Hypothalamus (tissue), 51 donors: ENCODE measurements at places on chromosomes 1 and 21.
A peak's percentile ranks its signal among the peaks of the same experiment; 100 is the strongest.

GRCh38 chr1:17314491-17314971, 6.5 kb downstream of the PADI4 start:
- no peak for DNase-seq

GRCh38 chr1:71586030-71586429, 505.2 kb upstream of the ZRANB2 start:
- no peak for DNase-seq

GRCh38 chr1:178342745-178343144, 154.0 kb downstream of the CLEC20A start:
- no peak for DNase-seq

- no peak for DNase-seq
Measured at GRCh38 chr21:36194024-36194423, 37.4 kb downstream of the DOP1B start.

GRCh38 chr1:83706354-83706938, 292.5 kb downstream of the TTLL7 start:
- no peak for DNase-seq

DNA sequence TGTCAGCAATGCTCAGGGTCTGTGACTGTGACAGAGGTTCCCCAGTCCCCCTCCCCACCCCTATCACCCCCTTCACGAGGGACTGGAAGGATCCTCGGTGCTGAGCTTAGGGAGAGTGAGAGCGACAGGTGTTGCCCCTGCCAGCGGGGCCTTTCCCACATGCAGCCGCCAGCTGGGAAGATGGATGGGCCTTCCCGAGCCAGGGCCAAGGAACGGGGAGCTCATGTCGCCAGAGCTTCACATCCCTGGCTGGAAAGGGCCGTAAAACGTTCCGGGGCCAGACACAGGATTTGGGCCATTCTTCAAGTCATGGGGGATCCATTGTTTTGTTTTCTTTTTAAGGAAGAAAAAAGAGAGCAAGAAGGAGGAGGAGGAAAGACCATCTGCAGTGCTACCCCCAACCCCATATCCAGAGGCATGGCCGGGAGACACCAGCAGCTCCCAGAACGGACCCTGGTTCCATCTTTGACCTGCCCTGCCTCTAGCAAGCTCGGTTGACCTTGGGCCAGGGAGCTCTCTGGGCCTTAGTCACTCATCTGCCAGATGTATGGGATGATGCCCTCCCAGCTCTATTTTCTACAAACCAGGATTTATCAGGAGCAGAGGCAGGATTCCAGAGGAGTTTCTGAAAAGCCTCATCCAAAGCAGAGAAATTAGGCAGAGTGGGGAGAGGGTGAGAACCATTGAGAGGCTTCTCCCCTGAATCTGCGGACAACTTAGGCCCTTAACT, 54.1 kb downstream of the TAS1R2 start:
- no peak for DNase-seq

DNA sequence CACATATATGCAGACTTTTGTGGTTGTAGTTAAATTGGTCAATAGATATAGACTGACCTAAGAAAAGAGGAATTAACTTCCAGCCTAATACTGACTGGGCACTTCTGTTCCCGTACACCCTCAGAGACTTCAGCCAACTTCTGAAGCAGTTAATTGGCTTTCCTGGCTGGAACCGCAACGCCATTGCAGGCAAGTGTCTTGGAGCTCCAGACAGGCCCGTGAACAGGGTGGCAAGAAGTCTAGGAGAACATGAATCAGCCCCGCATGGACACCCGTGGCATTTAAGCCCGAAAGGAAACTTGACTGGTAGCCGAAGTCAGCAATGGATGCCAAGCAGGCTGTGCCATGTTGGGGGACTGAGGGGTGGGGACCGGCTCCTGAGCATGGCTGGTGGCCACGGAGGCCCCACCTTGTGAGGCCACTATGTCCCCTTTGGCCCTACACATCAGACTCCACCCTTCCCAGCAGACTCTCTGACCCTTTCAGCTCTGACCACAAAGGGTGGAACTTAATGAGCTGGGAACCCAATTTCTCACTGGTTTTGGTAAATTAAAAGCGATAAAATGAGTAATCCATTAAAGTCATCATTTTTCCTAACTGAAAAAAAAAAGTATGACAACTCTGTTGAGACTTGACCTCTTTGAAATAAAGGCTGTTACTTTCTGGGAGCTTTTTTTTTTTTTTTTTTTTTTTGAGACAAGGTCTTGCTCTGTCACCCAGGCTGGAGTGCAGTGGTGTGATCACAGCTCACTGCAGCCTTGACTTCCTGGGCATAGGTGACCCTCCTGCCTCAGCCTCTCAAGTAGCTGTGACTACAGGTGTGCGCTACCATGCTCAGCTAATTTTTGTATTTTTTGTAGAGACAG, 54.1 kb downstream of the RUNX1 start:
- no peak for DNase-seq

DNA sequence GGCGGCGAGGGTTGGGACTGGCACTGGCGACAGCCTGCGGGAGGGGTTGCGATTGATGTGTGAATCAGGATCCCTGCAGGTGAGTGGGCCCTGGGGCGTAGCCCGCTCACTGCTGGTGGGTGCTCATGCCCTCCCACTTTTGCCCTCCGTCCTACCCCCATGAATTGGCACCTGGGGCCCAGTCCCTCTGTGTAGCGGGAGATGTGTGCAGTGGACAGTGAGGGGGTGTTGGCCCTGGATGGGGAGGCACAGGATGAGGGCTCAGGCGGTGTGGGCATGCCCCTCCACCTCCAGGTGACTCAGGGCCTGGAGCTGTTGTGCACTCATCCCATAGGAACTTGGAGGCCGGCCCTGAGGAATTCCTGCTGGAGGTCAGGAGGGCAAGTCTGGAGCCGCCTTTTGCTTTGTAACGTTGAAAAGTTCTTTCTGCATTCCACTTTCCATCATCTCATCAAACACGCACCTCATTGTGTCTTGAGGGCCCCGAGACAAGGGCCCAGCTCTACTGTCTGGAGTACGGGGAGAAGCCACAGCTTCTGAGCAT, 3.0 kb downstream of the PEAR1 start:
- no peak for DNase-seq

DNA sequence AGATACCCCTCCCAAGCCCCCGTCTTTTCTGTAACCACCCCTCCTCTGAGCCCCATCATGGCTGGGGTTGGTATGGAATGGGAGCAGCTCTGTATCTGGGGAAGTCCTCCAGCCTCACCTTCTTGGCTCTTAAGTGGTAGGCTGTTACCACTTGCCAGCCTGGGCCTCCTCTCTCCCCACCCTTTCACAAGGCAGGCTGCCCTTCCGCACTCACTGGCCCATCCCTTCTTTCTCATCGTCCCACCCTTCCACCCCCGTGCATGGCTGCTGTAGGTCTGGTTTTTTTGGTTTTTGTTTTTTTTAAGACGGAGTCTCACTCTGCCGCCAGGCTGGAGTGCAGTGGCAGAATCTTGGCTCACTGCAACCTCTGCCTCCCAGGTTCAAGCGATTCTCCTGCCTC, 5.2 kb downstream of the CYB561D1 start:
- DNase-seq: no peak

DNA sequence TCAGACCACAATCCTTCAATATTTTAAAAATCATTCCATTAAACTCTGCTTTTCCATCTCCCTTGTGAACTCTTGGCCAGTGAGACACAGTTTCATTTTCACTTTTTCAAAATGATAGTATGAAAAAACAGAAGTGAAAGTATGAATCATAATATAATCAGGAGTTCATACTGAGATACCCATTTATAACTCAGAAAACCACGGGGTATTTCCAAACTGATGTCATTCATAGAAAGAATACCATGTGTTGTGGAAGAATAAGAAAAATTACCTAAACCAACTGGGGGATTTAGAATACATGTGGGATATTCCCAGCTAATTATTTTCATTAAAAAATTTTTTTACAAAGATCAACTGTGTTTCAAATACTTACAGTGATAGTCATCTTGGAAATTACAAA, 149.9 kb downstream of the MRPL39 start:
- no peak for DNase-seq

- no peak for DNase-seq
Measured at GRCh38 chr1:184028854-184029623, 8.5 kb downstream of the COLGALT2 start.

DNA sequence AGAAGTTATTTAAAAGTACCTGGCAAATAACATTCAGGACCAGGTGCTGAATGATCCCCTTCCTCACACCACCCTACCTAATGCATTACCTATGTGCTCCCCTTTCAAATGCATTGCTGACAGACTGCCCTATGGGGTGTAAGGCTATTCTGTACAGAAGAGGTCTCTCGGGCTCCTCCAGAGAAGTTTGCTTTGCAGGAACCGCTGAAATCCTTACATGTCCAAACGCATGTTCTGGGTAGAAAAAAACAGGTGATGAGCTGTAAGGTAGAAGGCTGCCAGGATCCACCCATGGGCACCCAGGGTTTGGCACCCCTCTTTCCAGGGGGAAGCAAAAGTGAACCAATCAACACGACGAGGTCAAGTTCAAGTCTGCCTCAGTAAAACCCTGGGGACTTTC, 58.3 kb upstream of the TARBP1 start:
- no peak for DNase-seq

DNA sequence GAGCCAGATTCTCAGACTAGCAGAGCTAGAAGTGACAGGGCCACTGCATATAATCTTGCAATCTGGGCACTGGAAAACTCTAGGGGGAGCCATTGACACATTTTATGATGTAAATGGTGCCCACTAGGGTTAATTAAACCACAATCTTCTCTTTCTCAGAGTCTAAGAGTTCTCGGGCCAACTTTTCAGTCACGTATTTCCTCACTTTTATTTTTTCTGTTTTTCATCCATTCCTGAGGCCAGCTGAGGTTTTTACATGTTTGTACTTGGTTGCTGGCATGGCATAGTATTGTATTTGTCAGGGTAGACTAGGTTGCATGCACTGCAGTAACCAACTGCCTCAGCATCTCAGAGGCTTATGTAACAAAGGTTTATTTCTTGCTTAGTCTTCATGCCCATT, 138.2 kb downstream of the ZNF326 start:
- no peak for DNase-seq

- DNase-seq: no peak
Measured at GRCh38 chr1:5388622-5389021, 603.6 kb downstream of the NPHP4 start.

DNA sequence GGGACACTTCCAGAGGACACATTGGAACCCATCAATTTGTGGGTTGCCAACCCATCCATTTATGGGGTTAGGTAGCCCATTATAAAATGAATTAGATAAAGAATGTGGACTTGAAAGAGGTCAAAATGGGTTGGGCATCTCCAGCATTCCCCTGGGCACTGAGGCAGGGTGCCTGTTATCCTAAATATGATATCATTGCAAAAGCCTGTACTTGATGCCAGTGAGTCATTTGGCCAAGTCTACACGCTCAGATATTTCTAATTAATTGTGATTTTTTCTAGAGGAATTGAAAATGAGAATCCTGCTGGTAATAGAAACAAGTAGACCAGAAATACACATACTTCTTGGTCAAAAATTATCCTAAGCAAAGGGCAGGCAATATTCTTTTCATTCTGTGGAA, 21.9 kb upstream of the NBL1 start:
- no peak for DNase-seq

GRCh38 chr1:100631015-100631551, 88.5 kb upstream of the VCAM1 start:
- no peak for DNase-seq

DNA sequence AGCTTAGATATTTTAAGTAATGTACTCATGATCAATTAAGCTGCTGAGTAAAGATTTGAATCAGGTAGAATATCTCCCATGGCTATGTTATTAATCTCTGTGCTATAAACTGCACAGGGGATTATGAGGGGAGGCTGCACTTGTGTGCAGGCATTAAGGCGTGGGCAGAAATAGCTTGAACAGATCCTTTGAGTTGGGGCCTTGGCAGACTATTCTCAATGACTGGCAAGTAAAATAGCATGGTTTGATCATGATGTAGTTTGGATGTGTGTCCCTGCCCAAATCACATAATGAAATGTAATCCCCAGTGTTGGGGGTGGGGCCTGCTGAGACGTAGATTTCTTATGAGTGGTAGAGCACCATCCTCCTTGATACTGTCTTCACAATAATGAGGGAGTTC, 220.3 kb downstream of the PLPP3 start:
- no peak for DNase-seq

GRCh38 chr21:45556645-45557615, 14.7 kb upstream of the SLC19A1 start:
- peak; percentile 40 for DNase-seq

GRCh38 chr21:42237577-42237976, 18.6 kb downstream of the ABCG1 start:
- no peak for DNase-seq

GRCh38 chr1:212514056-212514614, 81.4 kb downstream of the NENF start:
- DNase-seq: peak; percentile 18

DNA sequence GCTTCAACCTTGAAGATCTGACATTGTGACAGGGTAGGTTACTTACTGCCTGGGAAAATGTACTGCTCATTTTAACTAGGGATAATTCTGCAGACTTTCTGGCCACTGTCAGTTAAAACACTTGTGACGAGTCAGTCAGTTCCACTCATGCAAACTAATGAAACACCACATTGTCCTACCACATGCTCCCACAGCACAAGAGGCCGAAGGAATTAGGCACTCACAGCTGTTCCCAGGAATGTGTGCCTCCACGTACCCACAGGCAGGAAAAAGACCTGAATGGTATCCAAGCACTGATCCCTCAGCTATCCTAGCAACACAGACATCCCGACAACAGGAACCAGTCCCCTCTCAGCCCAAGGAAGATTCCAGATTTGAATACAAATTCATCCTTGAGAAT, 12.3 kb downstream of the BCAR3 start:
- no peak for DNase-seq

DNA sequence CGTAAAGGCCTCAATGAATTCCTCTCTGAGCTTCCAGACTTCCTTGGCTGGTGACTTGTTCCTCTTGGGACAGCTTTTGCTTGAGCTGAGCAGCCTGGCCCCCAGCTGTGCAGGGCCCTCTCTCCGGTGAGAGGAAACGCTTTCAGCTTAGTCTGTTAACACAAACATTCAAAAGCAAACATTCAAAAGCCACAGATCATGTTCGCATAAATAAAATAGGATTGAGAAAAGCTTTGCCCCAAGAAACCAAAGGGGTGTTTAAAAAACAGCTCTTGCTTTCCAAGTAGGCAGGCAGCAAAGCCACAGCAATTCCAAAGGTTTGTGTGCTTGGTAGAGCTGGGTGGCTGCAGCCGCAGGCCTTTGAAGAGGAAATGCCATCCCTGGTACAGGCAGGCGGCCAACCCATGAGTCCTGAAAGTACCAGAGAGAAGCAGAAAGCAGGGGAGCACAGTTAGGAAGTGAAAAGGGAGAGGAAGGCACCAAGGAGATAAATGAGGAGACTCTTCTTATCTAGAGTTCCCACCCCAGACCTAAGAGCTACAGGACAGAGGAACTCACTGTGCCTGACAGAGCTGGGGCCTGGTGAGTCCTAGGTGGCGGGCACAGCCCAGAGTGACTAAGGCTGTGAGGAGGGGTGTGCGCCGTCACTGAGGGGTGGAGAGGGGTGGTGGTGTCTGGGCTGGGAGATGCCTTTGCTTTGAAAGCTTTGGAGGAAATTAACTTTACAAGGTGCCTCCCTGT, 48.4 kb downstream of the CCN1 start:
- DNase-seq: peak; percentile 30

DNA sequence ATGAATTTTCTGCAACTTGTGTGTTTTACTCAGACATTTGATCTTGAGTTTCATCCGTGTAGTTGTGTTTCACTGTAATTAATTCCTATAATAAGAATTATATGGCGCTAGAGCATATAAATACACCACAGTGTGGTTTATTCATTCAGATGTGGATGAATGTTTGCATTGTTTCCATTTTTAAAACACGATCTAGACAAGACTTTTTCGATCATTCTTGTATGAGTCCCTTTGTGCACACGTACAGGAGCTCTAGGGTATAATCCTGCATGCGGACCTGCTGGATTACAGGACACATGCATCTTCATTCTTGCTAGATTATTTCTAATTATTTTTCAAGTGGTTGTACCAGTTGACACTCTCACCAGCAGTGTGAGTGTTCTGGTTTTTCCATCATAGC, 46.8 kb upstream of the CNIH3 start:
- no peak for DNase-seq
